ENCODE measurements at places on chromosomes 5 and 9.
A peak's percentile ranks its signal among the peaks of the same experiment; 100 is the strongest.

- H3K4me3 ChIP-seq, result no peak overlapping the region
- DNase-seq, result no peak
- no peak overlapping the region for H3K27ac ChIP-seq
- no peaks in the 10 kb centered on the region for H3K27me3 ChIP-seq
Measured at GRCh38 chr9:95504053-95504963, 12.5 kb downstream of the PTCH1 start.

DNA sequence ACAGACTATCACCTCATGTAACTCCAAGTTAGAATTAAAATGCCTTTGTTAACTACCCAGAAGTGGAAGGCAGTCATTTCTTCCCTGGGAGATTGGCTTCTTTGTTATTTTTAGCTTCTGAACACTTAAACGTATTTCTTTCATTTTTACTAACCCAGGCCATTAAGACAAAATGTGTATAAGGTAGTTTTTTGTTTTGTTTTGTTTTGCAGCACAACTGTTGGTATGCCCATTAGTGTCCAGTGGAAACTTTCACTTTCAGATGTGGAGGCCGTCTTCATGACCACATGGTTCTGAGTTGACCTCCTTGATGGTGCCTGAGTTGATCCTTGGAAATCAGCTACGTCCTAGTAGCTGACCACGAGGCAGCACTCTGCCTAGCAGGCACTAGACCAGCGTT, 264.6 kb upstream of the ZNF608 start:
- no peak overlapping the region for H3K4me3 ChIP-seq
- no peaks in the 10 kb centered on the region for H3K27me3 ChIP-seq
- no peaks in the 10 kb centered on the region for H3K36me3 ChIP-seq
- DNase-seq, result no peak
- no peaks in the 10 kb centered on the region for H3K4me1 ChIP-seq

GRCh38 chr5:166551384-166551783, 1740.1 kb upstream of the WWC1 start:
- no peak overlapping the region for H3K27ac ChIP-seq
- no peak for DNase-seq
- no peaks in the 10 kb centered on the region for H3K36me3 ChIP-seq
- H3K4me3 ChIP-seq, result no peak overlapping the region
- no peaks in the 10 kb centered on the region for H3K4me1 ChIP-seq
- H3K27me3 ChIP-seq, result no peaks in the 10 kb centered on the region

DNA sequence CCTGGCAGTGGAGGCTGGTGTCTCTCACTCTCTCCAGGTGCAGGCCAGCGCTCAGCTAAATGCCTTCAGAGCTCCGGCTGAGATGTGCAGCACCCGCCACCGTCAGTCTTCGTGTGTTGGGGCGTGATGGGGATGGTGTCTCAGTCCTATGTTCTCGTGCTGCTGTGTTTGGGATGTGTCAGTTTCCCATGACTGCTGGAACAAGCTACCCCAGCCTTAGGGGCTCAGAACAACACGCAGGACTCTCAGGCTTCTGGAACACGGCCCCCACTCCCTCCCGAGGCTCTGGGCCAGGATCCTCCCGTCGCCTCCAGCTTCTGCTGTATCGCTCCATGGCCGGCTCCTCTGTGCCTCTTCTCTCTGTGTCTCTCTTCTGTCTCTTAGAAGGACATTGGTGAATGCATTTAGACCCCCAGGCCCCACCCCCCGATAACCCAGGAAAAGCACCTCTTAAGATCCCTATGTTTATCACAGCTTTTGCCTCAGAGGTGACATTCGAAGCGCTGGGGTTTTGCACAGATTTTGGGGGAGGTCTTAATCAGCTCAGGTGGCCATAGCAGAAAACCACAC, 9.6 kb upstream of the CEP72 start:
- no peak for DNase-seq
- no peaks in the 10 kb centered on the region for H3K27me3 ChIP-seq
- H3K4me3 ChIP-seq, result no peak overlapping the region
- H3K4me1 ChIP-seq, result no peaks in the 10 kb centered on the region
- no peak overlapping the region for H3K27ac ChIP-seq
- no peaks in the 10 kb centered on the region for H3K36me3 ChIP-seq

GRCh38 chr9:25571491-25571890, 106.8 kb downstream of the TUSC1 start:
- H3K27ac ChIP-seq, result no peak overlapping the region
- no peaks in the 10 kb centered on the region for H3K36me3 ChIP-seq
- H3K27me3 ChIP-seq, result no peaks in the 10 kb centered on the region
- no peaks in the 10 kb centered on the region for H3K4me1 ChIP-seq

DNA sequence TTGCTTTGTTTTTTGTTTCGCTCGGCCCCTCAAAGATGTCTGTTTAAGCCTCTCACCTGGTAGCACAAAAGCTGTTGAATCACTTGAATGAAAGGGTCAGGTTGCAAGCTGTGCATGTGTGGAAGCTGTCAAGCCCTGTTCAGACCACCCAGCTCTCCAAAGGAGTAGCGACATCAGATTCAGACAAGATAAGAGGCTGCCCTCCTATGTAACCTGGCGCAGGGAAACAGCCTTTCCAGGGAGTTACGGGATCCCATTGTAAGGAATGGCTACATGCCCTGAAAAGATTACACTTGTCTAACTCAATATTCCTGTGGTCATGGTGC, 2.9 kb downstream of the FREM1 start:
- DNase-seq, result no peak
- H3K4me1 ChIP-seq, result peaks cover 51% of the 10 kb centered on the region
- H3K4me3 ChIP-seq, result no peak overlapping the region
- H3K27ac ChIP-seq, result peak overlapping the region; percentile 74

GRCh38 chr5:98296426-98296825, 477.0 kb upstream of the RGMB start:
- DNase-seq, result no peak
- no peaks in the 10 kb centered on the region for H3K27me3 ChIP-seq

DNA sequence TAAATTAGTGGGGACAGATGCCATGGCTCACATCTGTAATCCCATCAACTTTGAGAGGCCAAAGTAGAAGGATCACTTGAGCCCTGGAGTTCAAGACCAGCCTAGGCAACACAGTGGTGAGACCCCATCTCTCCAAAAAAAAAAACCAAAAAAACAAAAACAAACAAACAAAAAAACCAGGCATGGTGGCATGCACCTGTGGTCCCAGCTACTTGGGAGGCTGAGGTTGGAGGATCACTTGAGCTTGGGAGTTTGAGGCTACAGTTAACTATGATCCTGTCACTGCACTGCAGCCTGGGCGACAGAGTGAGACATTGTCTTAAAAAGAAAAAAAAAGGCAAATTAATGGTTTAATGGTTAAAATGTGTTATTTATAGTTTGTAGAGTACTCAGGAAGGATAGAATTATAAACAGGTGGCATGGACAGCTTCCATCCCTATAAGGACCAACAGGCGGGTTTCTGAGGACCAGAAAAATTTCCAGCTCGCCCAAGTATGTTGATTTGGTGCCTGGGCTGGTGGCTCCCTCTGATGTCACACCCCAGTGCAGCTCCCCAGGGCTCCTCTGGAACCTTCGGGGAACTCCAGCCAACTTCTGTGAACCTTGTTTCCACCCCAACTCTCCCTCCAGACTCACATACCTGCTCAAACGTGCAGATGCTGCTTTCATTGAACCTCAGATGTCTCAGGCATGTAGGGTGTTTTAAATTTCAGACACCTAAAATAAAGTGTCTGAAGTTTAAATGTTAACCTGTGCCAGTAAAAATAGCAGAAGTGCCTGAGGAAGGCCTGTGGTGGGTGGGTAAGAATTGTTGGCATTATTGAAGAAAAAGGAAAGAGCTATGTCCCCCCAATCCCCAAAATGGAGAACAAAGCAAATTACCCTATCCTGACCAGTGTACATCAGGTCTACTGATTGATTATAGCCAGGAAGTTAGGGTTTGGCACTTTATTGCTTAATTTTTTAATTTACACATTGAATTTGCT, 69.0 kb downstream of the TRIO start:
- no peak for DNase-seq
- no peak overlapping the region for H3K27ac ChIP-seq
- peaks cover 25% of the 10 kb centered on the region for H3K4me1 ChIP-seq
- H3K36me3 ChIP-seq, result no peaks in the 10 kb centered on the region
- H3K27me3 ChIP-seq, result no peaks in the 10 kb centered on the region
- H3K4me3 ChIP-seq, result no peak overlapping the region

- DNase-seq, result no peak
- no peaks in the 10 kb centered on the region for H3K27me3 ChIP-seq
Measured at GRCh38 chr5:79011219-79011836, 26.2 kb upstream of the ARSB start.

GRCh38 chr9:132087438-132088030, 7.9 kb upstream of the MED27 start:
- no peaks in the 10 kb centered on the region for H3K36me3 ChIP-seq
- no peaks in the 10 kb centered on the region for H3K4me1 ChIP-seq
- no peak overlapping the region for H3K4me3 ChIP-seq
- H3K27ac ChIP-seq, result no peak overlapping the region

- no peaks in the 10 kb centered on the region for H3K36me3 ChIP-seq
- no peak for DNase-seq
- no peak overlapping the region for H3K27ac ChIP-seq
- no peaks in the 10 kb centered on the region for H3K27me3 ChIP-seq
Measured at GRCh38 chr9:13942695-13943094, 371.2 kb downstream of the NFIB start.

DNA sequence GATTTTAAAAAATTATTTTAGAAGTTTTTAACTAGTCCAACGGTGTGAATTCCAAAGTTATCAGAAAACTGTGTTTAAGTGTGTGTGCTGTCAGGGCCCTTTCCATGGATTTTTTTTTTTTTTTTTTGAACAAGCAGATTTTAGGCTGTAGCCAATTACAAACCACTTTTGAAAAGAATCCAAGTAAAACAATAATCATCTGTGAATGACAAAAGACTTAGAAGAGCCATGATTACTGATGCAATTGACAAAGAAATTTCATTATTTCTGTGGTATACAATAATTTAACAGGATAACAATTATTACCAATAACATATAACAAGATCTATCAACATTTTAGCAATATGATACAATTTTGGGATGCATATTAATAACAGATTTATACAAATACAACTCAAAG, 16.2 kb upstream of the PAIP1 start:
- no peaks in the 10 kb centered on the region for H3K27me3 ChIP-seq
- no peak overlapping the region for H3K27ac ChIP-seq
- DNase-seq, result no peak
- H3K4me1 ChIP-seq, result peaks cover 13% of the 10 kb centered on the region

GRCh38 chr5:93921001-93921400, 179.6 kb upstream of the POU5F2 start:
- no peak overlapping the region for H3K27ac ChIP-seq
- no peaks in the 10 kb centered on the region for H3K36me3 ChIP-seq
- no peaks in the 10 kb centered on the region for H3K27me3 ChIP-seq
- DNase-seq, result no peak
- no peak overlapping the region for H3K4me3 ChIP-seq
- no peaks in the 10 kb centered on the region for H3K4me1 ChIP-seq

DNA sequence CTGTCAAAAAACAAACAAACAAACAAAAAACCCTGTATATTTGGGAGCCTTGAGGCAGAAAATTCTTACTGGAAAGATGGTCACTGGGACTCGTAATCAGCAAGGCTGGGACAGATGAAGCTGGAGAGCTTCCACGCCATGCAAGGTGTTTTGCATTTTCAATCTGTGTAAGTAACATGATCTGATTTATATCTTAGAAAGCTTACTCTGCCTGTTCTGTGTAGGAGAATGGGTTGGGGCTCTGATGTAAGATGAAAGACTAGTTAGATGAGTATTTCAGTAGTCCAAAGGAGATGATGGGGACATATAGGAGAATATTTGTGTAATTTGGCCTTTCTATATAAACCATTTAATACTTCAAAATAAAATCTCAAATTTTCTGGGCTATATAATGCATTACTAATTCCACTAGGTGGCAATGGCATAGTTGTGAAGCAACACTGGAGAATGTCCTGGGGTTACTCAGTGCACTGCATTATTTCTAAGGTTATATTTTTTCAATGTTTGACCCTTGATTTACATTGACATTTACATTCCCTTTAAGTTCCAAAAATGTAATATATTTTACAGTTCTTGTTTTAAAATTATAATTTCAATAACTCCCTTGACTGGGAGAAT, 21.9 kb upstream of the FSD1L start:
- no peaks in the 10 kb centered on the region for H3K27me3 ChIP-seq
- no peak overlapping the region for H3K27ac ChIP-seq
- no peak for DNase-seq

GRCh38 chr5:154916874-154917273, 21.1 kb downstream of the GEMIN5 start:
- H3K36me3 ChIP-seq, result peaks cover 77% of the 10 kb centered on the region
- H3K4me1 ChIP-seq, result no peaks in the 10 kb centered on the region
- H3K4me3 ChIP-seq, result no peak overlapping the region
- no peaks in the 10 kb centered on the region for H3K27me3 ChIP-seq
- H3K27ac ChIP-seq, result no peak overlapping the region

DNA sequence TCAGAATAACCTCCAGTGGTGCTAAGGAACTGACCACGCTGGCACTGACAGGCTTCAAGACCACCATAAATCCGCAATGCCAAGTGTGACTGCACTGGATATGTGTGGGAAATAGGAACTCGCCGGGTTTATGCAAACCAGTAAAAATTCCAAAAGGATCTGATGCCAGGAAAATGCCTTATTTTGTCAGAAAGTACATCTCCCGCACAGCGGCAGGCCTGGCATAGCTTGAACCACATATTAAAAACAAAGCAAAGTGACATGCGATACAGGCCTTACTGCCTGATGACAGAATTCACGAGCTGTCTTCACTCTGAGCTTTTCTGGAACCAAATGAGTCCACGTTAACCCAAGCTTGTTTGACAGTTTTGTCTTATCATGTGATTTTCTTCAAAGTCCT, 139.6 kb downstream of the GLIS3 start:
- peaks cover 11% of the 10 kb centered on the region for H3K4me1 ChIP-seq
- no peak overlapping the region for H3K27ac ChIP-seq
- H3K27me3 ChIP-seq, result no peaks in the 10 kb centered on the region
- no peaks in the 10 kb centered on the region for H3K36me3 ChIP-seq

DNA sequence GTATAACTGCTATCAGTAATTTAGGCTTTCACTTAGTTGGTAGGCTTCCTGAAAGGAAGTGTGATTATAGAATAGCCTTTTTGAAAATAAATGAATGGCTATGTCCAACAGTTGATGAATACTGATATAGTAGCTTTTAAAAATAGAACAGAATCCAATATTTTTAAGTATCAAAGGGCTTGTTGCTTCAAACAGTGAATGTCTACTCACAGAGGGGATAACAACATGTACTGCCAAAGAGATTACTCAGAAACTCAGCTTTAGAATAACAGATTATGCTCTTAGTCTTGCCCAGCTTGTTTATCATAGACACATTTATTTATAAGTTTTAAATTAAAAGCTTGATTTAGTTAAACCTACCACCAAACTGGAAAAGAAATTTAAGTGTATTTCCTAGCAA, 132.6 kb downstream of the XRCC4 start:
- H3K36me3 ChIP-seq, result no peaks in the 10 kb centered on the region
- H3K4me1 ChIP-seq, result no peaks in the 10 kb centered on the region
- H3K27ac ChIP-seq, result no peak overlapping the region
- H3K27me3 ChIP-seq, result no peaks in the 10 kb centered on the region
- H3K4me3 ChIP-seq, result no peak overlapping the region
- DNase-seq, result no peak

DNA sequence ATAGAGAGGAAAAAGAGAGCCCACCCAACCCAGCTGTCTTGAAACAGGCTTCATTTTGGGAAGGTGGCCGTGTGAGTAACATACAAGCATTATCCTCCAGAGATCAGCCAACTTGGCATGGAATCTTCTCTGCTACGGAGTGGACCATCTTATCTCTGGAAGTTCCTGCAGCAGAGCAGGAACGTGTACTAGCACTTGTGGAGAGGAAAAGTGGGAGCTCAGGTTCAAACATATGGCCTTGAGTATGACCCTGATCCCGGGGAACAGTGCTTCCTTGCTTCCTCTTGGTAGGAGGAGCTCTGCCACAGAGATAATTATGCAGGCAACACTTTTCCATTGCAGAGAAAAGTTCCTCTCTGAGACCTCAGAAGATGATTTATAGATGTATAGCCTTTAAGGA, 490.4 kb upstream of the ACO1 start:
- no peak overlapping the region for H3K4me3 ChIP-seq
- H3K27me3 ChIP-seq, result no peaks in the 10 kb centered on the region
- no peak overlapping the region for H3K27ac ChIP-seq
- H3K4me1 ChIP-seq, result no peaks in the 10 kb centered on the region
